ENCODE measurements at places on chromosomes 7 and 10. TPM values are rescaled to one million over a fixed set of nuclear protein-coding genes. Genes with fewer than 3 reads are reported as not detected.

- DNase-seq: peak; percentile 29
Observed at GRCh38 chr7:6276911-6277408, 4.5 kb upstream of the CYTH3 start.

GRCh38 chr10:125777806-125778205 lies 2.2 kb upstream of the MMP21 start:
- no peak for DNase-seq

- DNase-seq: no peak
Observed at GRCh38 chr10:51124852-51125251, 50.6 kb downstream of the PRKG1 start.

GRCh38 chr7:14321947-14322346 lies 332.5 kb upstream of the ETV1 start:
- no peak for DNase-seq

GRCh38 chr10:126065751-126066377 lies 169.5 kb downstream of the FANK1 start:
- no peak for DNase-seq

- DNase-seq: no peak
Observed at GRCh38 chr7:3722396-3722922, 421.4 kb downstream of the SDK1 start.

The RBM20 gene
- 0.66 TPM for total RNA-seq

The CDK13 gene
- total RNA-seq: 61.7 TPM

Measured in lower leg skin (tissue), 4 donors.